ENCODE measurements at places on chromosomes 3 and 15.

GRCh38 chr15:78192826-78193594 is 41.4 kb downstream of the ACSBG1 start:
- DNase-seq: no peak

DNA sequence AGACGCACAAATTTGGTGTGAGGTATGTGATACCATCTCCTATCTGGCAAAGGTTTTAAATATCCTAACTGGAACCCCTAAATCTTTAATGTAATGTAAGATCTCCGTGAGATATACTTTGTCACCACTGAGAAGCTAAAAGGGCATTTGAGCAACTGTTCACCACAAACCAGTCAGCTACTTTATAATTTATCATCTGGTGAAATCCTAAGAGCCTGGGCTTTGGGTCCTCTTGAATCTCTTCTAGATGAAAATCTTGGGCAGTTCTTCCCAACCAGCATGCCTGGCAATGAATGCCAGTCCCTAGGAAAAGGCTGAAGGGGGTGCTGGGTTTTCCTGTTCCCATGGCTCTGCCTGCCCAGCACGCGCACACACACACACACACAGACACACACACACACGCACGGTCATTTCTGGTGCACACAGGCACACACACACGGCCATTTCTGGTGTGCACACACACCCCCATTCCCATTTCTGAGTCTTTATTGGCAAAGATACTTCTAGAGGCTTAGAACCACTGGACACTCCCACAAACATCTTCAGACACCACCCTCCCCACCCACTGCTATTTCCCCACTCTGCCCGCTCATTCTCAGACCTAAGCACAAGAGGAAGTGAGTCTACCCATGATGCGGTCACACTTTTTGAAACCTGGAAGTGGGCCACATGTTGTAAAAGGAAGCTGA is 72.6 kb downstream of the MYO1E start:
- DNase-seq: peak; percentile 35

DNA sequence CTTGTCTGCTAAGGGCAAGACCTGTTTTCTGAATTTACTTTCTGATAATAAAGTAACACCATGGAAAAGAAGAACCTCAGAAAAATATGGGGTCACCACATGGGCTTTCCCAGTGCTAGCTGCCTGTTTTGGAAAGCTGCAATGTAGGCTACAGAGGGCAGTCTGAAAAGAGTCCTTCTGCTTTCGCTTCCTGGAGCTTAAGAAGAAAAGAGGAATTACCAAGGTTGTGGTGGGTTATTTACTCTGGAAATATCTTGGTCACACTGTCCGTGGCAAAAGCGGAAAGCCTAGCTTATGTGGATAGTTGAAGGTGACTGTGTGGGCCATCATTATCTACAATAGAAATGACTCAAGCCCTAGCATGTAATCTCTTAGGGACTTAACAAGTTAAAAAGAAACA is 31.7 kb upstream of the IP6K2 start:
- DNase-seq: no peak

GRCh38 chr15:74201710-74202420 is 722 bp downstream of the STRA6 start:
- DNase-seq: no peak

- no peak for DNase-seq
Observed at GRCh38 chr3:41137686-41138111, 61.6 kb upstream of the CTNNB1 start.

- no peak for DNase-seq
Observed at GRCh38 chr15:56211960-56212550, 31.6 kb downstream of the RFX7 start.

DNA sequence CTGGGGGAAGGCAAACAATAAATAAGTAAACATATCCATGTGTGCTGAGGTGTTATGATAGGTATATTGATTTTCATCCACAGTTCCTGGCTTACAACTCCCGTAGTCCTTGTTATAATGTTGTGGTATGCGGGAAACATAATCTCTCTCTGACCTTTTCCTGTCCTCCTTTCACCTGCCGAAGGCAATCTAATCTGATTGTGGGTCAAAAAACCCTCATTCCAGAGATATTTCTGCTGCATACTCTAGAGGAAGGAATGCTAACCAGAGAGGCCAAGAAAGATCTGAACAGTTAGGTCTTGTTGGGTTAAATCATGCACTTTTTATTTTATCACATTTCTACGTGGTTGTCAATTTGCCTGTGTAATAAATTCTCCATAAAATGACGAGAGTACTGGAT is 383.6 kb upstream of the SEMA6D start:
- DNase-seq: no peak

- DNase-seq: no peak
Observed at GRCh38 chr3:40304352-40304751, 5.2 kb upstream of the EIF1B start.

DNA sequence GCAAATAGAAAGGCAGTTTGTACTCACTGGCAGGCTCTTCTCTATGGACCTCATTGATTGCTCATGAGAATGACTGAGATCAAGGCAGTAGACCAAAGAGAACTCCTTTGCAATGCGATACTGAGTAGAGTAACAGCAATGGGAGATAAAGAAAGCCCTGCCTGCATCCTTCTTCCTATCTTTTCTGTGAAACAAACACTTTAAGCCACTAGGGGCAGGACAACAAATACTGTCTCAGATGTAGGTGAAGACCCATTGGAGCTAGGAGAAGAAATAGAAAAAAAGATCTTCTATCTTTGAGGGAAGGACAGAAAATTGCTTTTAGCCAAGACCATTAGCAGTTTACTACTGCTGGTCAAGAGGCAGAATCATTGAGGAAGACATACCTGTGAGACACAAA is 117.6 kb upstream of the IGSF10 start:
- DNase-seq: no peak

DNA sequence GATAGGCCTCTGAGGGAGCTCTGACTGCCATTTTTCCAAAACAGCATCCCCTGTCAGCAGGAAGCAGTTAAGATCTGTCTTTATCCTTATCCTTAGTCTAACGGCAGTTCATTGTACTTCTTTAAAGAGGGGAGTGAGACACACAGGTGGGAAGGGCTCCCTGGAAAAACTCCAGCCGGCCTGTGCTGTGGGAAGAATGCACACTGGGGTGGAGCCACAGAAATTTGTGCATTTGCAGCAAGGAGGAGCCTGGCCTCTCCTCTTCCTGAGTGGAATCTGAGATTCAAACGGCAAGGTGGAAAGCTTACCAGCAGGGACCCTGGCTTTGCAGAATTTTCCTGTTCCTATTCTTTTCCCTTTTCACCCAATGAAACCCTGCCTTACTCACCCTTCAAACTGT is 1209.4 kb downstream of the ROBO2 start:
- DNase-seq: no peak

GRCh38 chr3:107633327-107634098 is 110.8 kb downstream of the BBX start:
- no peak for DNase-seq

GRCh38 chr3:153090973-153091372 is 71.1 kb upstream of the RAP2B start:
- DNase-seq: no peak

DNA sequence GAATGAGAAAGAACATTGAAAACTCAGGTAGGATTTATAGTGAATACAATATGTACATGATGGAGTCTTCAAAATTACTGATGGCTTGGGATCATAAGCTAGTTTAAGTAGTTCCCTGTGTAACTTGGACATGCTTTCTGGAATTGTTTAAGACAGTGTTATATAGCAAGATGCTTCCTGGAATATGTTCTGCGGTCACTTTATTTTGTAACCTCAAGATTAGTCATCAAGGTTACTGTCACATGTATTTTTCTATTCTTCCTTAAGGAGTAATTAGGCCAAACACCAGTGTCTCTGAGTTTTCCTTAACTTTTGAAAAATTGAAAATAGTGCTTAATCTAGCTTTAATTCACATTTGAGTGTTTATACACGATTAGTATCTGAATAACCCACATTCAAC is 760.3 kb upstream of the ARRDC4 start:
- DNase-seq: no peak

DNA sequence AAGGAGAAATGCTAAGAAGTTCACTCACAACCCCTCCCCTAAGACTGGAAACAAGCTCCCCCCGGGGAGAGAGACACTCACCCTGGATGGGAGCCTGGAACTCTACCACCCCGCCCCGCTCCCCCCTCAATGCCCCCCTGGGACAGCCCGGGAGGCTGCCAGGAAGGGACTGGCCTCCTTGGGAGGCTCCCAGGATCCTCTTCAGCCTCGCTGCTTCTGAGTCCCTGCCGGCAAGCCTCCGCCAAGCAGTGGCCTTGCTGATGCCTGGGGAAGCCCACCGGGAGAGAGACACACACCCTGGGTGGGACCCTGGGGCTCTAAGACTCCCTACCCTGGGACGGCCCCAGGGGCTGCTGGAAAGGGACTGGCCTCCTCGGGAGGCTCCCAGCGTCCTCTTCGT is 33.4 kb downstream of the CPEB1 start:
- DNase-seq: no peak

DNA sequence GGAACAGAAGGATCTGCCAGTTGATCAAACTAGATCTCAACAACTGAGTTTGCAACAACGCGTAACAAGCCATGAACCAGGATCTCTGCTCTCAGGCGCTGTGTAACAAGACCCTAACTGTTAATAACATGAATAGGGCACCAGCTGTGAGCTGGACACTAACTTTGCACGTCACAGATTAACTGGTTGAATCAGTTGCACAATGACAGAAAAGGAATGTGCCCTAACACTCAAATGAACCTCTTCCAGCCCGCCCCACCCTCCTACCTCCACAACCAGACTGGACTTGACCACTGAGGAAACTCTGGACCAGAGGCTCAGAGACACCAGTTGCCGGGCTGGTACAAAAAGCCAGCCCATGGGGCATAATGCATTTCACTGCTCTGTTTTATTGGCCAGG is 34.3 kb downstream of the MCF2L2 start:
- no peak for DNase-seq

- DNase-seq: no peak
Observed at GRCh38 chr3:108338901-108339545, 42.7 kb downstream of the HHLA2 start.

GRCh38 chr3:4533489-4534443 is 40.6 kb downstream of the ITPR1 start:
- DNase-seq: peak; percentile 67

GRCh38 chr3:139117136-139117675 is 72.5 kb upstream of the PRR23C start:
- DNase-seq: no peak

GRCh38 chr3:4829031-4829394 is 150.2 kb upstream of the BHLHE40 start:
- no peak for DNase-seq
